ENCODE measurements at places on chromosomes 7 and 10.

- no peak for DNase-seq
Measured at GRCh38 chr7:157549612-157550299, 213.0 kb downstream of the DNAJB6 start.

GRCh38 chr10:77744245-77744644 is 106.6 kb upstream of the KCNMA1 start:
- DNase-seq = no peak

DNA sequence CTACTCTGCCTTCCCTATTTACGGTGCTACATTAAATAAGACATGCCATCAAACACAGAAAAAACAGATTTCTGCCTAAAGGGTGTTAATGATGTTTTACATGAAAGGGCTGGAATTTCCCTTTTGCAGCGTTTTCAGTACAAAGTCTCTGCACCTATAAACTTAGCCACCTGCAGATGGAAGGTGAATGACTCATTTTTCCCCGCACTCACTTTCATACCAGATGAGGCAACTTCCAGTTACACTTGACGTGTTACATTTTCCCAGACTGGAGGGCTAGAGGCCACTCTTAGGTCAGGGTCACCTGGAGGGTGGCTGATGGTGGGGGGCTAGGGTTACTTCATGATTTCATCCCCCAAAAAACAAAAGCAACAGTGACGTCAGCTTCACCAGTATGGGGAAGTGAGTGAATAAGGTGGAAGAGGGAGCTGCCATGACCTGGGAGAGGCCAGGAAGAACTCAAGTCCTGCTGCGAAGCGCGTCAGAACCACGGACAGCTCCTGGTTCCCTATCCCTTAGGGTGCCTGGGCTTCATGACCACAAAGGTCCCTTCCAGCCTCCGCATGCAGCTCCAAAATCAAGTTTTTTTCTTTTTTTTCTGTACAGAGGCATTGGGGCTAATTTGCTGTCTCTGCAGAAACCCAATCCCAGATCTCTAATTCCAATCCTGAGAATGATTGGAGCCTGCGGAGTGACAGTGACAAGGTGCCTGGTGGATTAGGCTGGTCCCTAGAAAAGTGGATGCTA is 94.0 kb downstream of the ADARB2 start:
- DNase-seq = no peak

GRCh38 chr7:135362871-135363270 is 129.2 kb downstream of the STRA8 start:
- DNase-seq = no peak

DNA sequence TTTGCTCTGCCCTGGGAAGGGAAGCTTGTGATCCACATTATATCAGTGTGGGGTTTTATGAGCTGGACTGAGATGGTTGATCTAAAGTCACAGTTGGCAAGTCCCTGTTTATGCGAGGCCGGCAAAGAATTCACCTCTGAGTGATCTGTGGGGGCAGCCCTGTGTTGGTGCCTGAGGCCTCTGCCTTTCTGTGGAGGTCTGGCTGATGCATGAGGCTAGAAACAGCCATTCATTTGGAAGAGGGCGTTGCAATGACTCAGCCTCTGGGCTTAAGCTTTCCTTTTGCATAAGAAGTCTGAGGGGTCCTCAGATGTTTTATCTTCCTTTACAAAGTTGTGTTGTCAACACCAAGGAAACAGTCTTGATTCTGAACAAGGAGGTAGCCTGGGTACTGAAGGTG is 126.9 kb downstream of the MGMT start:
- no peak for DNase-seq

DNA sequence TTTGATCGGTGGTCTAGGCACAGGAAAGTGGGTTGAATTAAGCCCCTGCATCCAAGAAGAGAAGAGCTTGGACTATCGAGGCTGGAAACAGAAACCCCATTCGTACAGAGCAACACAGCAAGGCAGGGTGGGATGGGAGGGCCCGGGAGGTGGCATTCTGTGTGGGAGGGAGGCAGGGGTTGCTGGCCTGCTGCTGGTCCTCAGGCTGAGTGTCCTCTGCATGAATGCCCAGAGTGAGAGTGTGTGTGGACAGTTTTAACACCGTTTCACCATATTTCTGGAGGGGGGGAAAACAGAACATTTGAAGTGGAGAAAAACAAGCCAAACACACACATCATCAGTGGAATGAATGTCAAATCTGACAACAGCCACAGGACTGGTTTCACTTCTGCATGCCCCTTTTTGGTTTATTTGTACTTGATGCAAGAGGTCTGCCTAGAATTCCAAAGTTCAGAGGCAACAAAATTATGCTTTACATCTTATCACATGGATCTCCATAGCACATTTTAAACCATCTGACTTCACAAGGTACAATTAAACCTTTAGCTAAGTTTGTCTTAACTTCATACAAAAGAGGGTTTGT is 11.1 kb upstream of the ENO4 start:
- no peak for DNase-seq

- no peak for DNase-seq
Measured at GRCh38 chr7:42883950-42884349, 27.9 kb downstream of the C7orf25 start.

DNA sequence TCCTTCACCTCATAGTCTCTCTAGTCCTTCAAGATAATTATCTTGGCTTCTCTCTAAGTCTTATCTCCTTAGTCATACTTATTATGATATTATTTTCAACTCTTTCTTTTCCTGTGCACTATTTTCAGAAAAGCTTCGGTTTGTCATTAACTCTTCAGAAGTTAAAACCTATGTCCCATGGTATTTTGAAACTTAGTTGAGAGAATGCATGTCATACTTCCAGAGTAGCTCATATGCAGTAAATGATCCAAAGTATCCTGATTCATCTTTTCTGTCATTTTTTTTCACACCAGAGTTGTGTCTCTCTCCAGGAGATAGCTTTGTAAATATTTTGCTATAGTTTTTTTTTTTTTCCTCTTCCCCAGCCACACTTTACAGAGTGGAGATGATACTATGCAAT is 1008.6 kb downstream of the NRG3 start:
- no peak for DNase-seq

DNA sequence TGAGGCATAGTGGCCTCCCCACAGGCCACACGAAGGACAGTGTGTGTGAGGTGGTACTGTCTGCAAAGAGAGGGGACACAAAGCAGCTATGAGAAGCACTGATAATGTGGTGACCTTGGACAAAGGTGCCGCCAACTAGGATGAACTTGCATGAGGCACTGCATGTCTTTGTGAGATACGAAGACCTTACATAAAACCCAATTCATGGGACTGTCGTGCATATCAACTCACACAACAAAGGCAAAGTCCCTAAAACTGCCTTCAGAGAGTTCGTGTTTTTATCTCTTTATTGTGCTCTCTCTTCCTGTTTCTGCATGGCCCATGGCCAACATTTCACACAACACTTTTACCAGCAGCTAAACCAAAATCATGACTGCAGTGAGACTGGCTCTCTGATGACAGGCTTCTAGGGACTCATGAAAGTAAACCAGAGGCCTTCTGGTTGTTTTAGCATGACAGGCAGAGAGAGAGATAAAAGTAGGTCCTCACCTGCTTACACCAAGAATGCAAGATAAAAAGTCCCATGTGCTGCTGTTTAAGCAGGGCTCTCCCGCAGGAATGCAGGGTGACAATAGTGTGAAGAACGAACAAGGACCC is 347.8 kb downstream of the ELMO1 start:
- no peak for DNase-seq

DNA sequence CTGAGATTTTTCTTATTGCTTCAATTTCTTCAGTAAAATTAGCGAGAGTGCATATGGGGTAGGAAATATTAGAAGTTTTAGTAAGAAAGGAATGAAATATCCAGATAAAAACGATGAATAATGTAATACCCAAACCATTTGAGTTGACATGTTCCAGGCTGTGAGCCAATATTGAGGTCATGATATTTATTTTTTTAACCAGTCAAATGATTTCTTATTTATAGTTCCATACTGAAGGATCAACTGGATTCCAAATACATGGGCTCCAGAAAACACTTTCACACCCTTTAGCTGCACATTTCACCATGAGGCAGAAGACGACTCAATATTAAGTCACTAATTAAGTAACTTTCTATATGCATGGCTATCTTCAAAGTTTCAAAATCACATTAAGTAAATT is 312.5 kb downstream of the PPP1R3A start:
- no peak for DNase-seq

GRCh38 chr7:26147030-26147429 is 5.0 kb upstream of the NFE2L3 start:
- no peak for DNase-seq

DNA sequence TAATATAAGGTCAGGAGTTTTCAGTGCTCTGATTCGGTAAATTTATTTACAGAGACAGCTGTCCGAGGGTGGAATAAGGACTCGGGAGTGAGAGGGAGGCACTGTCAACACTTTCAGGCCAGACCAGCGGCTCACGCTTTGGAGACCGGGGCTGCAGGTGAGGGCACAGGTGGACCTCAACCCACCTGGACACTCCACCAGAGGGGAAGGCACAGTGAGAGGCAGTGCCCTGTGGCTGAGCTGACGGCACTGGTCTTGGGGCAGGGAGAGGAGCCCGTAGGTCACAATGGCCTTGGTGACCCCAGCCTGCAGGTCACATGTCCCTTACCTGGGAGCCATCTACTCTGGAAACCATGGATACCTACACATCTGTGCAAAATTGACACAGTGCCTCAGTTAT is 315.1 kb downstream of the ADARB2 start:
- no peak for DNase-seq

GRCh38 chr10:13827076-13827797 is 240.5 kb downstream of the PRPF18 start:
- DNase-seq = no peak
